Caudate nucleus (tissue), 63 donors: ENCODE measurements at places on chromosomes 2 and 18.

GRCh38 chr2:172232708-172233396 lies 130.2 kb upstream of the DLX2 start:
- DNase-seq: no peak

DNA sequence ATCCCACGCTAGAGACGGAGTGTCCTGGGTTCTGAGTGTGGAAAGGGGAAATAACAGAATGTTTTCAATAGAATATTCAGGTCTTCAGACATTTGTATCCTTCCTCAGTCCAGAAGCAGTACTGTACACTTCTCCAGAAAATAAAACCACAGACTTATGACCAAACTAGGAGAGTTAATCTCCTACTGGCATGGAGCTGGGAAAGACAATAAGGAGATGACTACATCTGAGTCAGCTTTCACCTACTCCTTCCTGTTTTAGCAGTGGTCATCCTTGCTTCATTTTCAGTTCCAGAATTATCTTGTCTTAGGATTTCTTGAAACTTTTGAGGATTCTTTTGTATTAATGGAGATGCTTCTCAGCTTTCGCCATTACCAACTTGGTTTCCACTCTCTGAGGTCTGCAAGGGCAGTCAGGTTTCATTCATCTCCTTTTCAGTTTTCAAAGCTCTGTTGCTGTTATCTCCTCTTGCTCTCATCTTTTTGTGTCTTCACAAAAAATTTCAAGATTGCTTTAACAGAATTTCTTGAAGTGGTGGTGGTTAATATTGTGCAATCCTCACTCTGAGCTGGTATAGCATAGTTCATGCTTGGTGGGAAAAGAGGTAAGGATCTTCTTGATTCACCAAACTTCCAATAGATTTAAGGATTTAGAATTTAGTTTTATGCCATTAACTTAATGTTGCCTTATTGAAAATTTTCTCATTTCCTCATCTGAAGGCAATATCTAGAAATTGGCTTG lies 23.7 kb upstream of the NR4A2 start:
- no peak for DNase-seq

GRCh38 chr2:230582851-230583283 lies 129.8 kb upstream of the CAB39 start:
- DNase-seq: no peak

DNA sequence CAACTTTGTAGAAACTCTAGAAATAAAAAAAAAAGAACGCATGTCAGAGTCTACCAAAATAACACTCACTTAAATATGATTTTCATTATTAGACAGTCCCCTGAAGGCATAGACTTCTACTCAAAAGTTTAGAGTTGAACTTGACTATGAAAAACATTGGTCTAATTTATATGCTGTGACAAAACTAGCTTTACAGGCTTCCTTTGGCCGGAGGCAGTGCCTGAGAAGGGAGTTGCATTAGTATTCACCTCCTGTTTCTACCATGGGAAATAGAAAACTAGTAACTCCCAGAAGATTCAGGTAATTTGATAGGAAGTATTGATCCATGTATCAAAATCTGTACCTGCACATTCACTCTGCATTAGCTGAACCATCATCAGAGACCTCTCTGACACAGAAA lies 163.4 kb upstream of the NOSTRIN start:
- DNase-seq: no peak

DNA sequence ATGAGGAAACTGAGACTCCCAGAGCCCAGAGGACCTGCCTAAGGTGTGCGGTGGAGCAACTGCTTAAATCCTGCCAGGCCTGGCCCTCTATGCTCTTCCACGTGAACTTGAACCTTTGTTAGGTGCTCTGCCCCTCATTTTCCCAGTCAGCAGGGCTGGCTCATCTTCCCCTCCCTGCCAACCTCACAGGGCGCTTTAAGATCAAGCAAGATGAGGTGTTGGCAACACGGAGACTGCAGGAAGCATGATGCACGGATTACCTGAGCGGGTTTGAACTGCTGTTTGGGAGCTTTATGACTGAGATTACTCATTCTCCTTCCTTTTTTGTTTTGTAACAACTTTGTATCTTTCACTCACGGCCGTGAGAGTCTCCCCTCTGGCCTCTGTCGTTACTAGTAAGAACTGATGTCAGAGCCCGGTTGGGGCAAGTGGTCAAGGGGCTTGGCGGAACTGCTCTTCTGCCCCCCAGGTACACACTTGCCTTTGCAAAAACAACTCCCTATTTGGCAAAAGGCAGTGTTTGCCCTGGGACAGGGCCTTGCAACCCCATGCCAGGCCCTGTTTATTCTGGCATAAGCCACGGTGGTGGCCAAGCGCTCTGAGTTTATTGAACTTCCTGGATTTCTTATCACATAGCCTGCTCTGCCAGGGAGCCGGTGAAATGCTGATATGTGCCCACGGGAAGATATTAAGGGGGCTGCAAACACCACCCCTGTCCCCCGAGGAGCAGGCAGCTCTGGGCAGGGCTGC lies 127.8 kb downstream of the INHBB start:
- no peak for DNase-seq

DNA sequence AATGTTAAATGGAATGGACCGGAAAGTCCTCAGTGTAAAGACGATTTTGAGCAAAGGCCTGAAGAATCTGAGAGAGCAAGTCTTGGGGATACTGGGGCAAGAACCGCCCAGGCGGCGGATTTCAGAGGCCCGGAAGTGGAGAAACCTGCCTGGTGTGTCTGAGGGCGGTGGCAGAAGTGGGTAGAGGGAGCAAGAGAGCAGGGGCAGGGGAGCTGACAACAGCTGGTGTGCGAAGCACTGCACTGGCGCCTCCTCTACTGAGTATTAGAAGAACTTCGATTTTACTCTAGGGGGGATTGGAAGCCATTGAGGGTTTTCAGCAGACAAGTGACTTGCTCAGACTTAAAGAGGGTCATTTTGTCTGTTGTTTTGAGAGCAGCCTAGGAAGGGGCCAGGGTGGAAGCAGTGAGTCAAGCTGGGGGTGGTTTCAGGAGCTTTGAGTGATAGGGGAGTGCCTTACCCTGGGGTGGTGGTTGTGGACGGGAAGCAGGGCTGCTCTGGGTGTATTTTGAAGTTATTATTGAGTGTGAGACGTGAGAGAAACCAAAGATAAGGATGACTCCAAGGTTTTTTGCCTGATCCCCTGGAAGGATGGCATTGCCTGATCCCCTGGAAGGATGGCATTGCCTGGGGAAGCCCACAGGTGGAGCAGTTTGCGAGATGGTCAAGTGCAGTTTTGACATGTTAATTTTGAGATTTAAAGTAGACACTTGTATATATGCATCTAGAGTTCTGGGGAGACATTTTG lies 52.5 kb downstream of the ZNF236 start:
- DNase-seq: no peak

DNA sequence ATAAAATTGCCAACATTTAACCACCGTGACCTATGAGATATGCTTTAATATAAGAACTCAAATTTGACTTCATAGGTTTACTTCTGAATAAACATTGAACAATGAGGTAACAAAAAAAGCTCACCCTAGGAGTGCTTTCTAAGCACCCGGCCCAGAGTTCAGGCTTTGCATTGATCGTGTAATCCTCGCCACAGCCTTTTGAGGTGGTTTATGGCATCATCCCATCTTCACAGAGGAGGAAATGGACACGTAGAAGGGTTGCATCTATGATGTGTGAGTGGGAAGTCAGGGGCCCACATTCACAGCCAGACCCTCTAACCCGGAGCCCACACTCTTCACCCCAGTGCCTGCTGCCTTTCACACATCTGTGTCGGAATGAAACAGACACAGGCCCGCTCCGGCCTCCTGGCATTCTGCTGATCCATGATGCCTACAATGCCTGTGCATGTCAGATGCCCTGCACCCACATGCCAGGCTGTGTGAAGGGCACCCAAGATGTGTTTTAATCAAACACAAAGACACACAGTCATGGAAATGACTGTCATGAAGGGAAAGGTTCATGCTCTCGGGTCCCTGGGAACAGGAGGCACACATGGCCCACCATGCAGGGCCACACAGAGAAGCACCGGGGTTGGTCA lies 48.6 kb upstream of the RPL31 start:
- no peak for DNase-seq

GRCh38 chr2:167784084-167784425 lies 463.3 kb downstream of the STK39 start:
- no peak for DNase-seq

GRCh38 chr2:118221536-118222272 lies 133.4 kb downstream of the INSIG2 start:
- DNase-seq: no peak

DNA sequence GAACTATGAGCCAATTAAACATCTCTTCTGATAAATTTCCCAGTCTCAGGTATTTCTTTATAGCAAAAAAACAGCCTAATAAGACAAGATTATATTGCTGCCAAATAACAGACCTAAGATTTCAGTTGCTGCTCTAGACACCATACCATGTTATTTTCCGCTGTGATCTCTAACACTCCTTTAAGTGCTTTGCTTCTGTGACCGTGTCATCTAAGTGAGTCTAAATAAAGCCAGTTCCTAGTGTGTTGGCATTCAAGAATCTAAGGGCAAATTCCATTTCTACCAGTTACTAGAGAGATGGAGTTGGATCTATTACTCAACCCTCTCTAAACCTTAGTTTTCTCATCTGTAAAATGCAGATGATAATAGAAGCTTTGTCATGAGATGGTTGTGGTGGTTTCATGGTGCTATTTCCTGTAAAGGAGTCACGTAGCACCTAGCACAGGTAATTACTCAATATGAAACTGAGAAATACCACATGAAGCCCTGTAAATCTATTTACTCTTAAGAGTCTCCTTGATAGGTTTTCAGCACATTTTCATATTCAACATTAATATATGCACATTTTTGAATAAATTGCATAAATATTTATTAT lies 40.5 kb downstream of the SPHKAP start:
- DNase-seq: no peak

GRCh38 chr2:175744000-175744399 lies 258.1 kb downstream of the LNPK start:
- no peak for DNase-seq

GRCh38 chr2:164560902-164561301 lies 60.4 kb downstream of the GRB14 start:
- no peak for DNase-seq

- DNase-seq: no peak
Observed at GRCh38 chr2:25424426-25425028, 82.8 kb upstream of the DNMT3A start.

- no peak for DNase-seq
Observed at GRCh38 chr2:127622561-127623387, 23.2 kb upstream of the GPR17 start.

GRCh38 chr18:7572822-7573221 lies 5.7 kb downstream of the PTPRM start:
- DNase-seq: no peak

DNA sequence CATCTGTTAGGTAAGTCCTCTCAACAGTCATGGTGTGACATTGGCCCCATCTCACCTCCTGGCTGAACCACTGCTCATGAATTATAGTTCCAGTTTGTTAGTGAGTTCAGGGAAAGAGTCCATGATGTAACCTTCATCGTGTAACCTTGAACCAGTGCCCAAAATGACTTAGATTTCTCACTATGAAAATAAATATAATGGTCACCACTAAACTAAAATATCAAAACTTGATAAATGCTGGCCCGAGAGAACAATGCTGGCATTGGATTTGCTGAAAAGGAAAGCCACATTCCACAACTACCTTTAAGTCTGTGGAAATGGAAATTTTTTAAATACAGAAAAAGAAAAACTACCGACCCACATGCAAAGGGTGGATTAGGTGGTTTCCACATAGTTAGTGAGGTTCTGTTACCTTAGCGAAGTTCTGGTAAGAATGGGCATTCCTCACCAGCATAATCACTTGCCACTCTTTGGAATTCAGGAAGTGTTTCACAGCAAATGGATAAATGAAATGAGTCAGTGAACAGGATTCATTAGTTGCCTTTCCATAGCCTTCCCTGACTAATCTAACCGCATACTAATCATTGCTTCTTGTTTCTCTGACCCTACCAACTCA lies 133.9 kb upstream of the CTAGE1 start:
- no peak for DNase-seq

GRCh38 chr2:130327703-130328527 lies 14.8 kb upstream of the IMP4 start:
- DNase-seq: no peak

GRCh38 chr2:217802266-217802665 lies 200.5 kb downstream of the TNS1 start:
- DNase-seq: no peak

- DNase-seq: no peak
Observed at GRCh38 chr18:58361212-58361611, 267.7 kb downstream of the ALPK2 start.
